Activated B cell treated with CpG ODN at 0.5 μM for 24 hours (primary cell): ENCODE measurements at places on chromosomes 6 and 20. TPM values are rescaled to one million over a fixed set of nuclear protein-coding genes. Genes with fewer than 3 reads are reported as not detected.

ZNF184 gene
- total RNA-seq = 8.1 and 8.6 TPM in 2 replicates

OR12D3 gene
- total RNA-seq = not detected in 2 replicates

ADGRF4 gene
- total RNA-seq = not detected in 2 replicates

TREML2 gene
- total RNA-seq = 10.2 and 10.3 TPM in 2 replicates

MOXD1 gene
- total RNA-seq = 3.2 and 3.7 TPM in 2 replicates

SPATS1 gene
- total RNA-seq = not detected in 2 replicates

GRCh38 chr20:25031241-25031640 is 26.7 kb downstream of the ACSS1 start:
- DNase-seq = no peak

GRCh38 chr20:7902879-7903278 is 37.4 kb downstream of the HAO1 start:
- no peak for DNase-seq
